ENCODE measurements at places on chromosomes 2 and 18.

- DNase-seq = no peak
Measured at GRCh38 chr2:99708231-99708630, 218.4 kb upstream of the REV1 start.

DNA sequence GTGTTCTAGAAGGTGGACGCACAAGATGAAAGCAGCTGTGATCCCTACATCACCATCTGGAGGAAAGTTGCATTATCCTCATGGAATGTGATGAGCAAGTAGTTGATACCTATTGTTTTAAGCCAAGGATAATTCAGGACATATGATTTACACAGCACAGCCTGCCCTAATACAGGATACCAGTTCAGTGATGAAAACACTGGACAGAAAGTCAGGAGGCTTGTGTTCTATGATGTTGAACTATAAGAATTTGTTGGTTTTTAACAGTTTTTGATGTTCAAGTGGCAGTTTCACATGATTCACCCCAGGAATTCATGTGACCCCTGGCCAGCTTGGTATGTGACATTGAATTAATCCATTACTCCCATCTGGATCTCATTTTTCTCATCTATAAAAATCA, 6.2 kb upstream of the CHST10 start:
- no peak for DNase-seq

- no peak for DNase-seq
Measured at GRCh38 chr2:130755256-130756052, at the start of gene AMER3. Gene AMER3, plus strand, starts transcription at chr2:130755540. Its CDS starts 6,533 bp downstream, at chr2:130762073.

DNA sequence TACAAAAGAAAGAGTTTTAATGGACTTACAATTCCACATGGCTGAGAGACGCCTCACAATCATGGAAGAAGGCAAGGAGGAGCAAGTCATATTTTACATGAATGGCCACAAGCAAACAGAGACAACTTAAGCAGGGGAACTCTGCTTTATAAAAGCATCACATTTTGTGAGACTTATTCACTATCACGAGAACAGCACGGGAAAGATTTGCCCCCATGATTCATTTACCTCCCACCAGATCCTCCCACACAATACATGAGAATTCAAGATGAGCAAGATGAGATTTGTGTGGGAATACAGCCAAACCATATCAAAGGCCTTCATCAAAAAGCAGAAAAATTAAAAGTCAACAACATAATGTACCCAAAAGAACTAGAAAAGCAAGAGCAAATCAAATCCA, 111.0 kb upstream of the RPRM start:
- no peak for DNase-seq

- DNase-seq = no peak
Measured at GRCh38 chr2:109437325-109438090, 176.3 kb downstream of the SEPTIN10 start.

DNA sequence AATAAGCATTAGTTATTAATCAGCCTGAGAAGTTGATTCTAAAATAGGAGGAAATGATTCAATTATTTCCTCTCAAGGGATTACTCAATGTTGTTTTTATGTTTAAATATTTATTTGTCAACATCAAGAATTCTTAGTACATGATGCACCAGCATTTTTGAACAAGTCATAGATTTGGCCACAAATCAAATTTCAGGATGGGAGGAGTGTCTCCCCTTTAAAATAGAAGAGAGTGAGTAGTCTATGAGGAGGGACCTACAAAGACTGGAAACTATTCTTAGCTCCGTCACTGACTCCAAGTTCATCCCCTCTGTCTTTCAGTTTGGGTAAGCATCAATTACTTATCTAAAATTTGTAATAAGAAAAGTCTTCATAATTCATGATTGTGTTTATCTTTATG, 18.6 kb upstream of the IL18R1 start:
- peak; percentile 74 for DNase-seq

DNA sequence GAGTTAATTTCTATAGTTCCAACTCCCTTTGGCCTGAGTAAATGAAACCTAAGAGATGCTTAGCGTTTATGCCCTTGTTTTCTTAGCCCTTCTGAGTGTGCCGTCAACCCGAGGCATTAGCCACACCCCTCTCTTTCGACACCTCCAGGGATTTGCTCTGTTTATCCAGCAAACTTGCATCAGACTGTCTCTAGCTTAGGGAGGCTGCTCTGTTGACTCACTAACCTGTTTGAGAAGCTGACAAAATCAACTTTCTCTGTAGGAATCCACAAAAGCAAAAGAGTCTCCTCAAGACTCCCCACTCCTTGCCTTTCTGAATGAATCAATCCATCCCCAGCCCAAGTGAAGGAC, 317.6 kb downstream of the TNS1 start:
- DNase-seq = peak; percentile 72

DNA sequence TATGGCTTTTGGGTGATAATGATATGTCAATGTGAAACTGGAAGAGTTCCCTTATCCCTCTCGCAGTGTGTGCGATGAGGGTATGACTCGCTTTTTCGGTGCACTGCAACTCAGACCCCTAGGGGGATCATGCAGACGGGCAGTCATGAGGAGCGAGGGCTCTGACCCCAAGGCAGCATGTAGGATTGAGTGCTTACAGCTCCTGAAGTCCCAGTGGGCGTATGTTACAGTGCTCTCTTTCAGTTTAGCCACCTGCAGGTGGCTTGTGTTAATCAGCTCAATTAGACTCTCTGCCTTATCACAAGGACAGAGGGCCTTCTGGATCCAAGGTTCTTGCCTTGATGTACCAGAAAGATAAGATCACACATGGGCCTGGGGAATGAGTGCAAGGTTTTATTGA, 1269.9 kb upstream of the GYPC start:
- no peak for DNase-seq

- peak; percentile 13 for DNase-seq
Measured at GRCh38 chr2:127857265-127857808, 618 bp downstream of the POLR2D start.

DNA sequence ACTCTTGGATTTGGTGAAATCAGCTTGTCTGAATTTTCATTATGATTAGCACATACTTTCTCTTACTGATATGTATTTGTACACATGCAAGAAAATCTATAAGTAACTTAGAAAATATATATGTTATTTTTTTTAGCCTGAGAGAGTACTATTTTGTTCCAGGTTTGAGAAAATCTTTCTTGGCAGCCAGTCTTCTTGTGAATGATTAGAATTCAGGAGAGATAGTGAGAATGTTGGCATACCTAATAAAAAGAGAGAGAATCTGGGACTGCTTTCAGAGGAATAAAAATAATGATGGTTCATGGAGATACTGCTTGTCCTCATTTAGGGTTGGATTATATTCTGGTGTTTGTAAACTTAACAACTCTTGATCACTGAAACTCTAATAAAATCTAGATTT, 44.4 kb upstream of the RIT2 start:
- no peak for DNase-seq

DNA sequence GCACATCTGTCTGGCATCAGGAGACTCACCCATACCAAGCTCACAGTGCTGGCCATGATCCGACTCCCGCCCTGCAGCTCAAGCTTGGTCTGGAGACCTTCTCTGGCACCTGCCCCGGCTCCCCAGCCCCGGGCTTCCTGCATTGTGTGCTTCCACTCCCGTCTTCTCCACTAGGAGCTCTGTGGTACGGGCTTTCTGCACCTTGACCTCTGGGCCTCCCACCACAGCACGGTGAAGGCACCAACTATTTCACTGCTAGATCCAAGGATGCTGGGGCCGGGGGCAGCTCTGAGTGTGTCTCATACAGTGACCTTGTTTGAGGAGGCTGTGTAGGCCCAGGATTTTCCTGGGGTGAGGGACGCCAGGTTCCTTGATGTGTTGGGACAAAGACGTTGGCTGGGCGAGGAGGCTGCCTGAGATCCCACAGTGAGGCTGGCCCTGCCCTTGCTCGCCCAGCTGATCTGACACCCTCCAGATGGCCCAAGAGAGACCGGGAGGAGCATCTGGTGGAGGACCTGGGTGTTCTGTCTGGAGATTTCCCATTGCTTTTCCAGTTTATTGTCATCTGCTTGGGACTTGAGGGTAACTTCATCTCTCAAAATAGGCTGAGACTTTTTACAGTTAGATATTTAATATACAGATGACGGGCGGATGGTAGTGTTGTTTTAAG, 64.0 kb downstream of the HPCAL1 start:
- DNase-seq = no peak

DNA sequence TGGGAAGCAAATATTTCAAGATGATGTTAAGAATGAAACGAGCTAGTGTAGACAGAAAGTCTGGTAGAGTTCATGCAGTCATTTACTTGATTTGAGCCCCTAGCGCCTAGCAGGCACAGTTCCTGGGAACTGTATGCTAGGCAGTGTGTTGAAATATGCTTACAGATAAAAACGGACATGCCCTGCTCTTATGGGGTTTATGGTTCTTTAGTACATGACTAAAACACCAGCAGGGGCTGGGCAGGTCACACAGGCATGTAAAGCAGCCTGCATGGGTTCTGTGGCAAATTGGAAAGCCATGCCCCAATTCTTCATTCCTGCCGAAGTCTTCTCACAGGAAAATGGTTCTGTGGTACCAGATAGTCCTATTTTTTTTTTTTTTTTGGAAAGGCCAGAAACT, 27.3 kb upstream of the MGAT5 start:
- DNase-seq = no peak

DNA sequence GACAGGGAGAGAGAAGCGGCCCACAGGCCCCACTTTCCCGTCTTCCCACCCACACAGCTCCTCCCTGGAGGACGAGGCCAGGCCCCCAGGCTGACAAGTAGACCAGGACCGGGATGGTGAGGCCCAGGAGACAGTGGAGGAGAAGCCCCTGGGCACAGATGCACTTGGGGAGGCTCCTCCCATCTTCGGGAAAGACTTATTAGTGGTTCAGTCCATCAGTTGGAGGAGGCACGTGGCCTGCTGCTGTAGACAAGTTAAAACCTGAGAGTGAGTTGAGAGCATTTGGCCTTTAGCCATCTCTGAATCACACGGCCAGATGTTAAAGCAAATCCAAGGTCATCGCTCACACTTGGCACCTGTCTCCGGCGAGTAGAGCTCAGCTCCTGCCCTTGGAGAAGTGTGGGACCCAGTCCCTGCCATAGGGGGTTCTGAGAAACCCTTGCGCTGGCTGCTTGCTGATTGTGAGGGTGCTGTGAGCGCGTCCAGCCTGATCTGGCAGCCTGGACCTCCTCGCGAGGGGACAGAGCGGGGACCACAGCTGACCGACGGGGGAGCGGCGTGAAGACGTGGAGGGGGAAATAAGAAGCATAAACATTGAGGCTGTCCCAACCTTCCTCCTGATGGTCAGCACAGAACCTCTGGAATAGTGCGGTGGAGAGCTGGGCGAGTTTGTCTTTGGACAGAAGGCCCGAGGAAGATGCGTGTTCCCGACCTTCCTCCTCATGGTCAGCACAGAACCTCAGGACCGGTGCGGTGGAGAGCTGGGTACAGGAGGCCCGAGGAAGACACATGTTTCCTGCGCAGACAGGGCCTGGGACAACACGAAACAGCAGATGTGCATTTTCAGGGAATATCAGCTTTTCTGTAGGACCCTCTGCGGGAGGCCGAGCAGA, 24.7 kb upstream of the ALLC start:
- DNase-seq = peak; percentile 35

- no peak for DNase-seq
Measured at GRCh38 chr2:197236159-197236558, 74.4 kb downstream of the ANKRD44 start.

DNA sequence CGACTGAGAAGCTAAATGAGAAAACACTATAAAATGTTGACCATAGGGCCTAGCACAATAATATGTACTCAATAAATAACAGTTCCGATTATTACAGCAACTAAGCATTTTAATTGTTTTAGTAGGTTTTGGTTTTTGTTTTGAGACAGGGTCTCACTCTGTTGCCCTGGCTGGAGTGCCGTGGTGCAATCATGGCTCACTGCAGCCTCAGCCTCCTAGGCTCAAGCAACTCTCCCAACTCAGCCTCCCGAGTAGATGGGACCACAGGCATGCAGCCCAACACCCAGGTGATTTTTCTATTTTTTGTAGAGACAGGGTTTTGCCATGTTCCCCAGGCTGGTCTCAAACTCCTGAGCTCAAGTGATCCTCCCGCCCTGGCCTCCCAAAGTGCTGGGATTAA, 54.1 kb downstream of the ESCO1 start:
- no peak for DNase-seq

DNA sequence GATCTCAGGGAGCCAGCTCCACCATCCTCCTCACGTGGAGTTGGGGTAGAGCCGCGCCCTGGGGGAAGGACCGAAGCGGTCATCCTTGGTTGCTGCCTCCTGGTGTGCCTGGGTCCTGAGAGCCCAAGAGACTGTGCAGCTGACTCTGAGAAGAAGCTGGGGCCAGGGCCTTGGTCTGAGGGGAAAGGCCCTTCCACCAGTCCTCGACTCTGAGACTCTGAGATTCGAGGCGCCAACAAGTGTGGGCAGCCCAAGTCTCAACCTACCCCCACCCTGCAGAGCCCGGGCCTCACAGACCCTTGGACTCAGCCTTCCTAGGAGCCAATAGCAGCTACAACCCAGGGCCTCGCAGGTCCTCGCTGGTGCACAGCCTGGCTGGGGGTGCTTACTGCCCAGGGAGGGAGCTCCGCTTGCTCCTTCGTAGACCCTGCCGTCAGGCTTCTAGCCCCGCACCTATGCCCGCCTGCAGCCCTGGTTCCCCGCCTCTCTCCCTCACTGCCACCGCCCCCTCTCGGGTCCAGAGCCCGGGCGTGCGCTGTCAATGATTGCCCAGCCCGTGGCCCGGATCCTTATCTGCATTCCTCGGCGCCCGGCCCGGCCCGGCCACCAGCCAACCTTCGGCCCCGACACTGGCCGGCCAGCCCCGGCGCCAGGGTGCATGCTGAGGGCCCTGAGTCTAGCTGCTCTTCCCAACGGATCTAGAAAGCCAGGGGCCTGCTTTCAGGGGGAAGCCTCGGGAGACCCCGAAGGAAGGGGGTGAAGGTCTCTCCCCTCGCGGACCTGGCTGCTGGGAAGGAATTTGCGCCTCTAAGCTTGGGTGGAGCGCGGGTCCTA, 2.0 kb downstream of the IHH start:
- DNase-seq = no peak

DNA sequence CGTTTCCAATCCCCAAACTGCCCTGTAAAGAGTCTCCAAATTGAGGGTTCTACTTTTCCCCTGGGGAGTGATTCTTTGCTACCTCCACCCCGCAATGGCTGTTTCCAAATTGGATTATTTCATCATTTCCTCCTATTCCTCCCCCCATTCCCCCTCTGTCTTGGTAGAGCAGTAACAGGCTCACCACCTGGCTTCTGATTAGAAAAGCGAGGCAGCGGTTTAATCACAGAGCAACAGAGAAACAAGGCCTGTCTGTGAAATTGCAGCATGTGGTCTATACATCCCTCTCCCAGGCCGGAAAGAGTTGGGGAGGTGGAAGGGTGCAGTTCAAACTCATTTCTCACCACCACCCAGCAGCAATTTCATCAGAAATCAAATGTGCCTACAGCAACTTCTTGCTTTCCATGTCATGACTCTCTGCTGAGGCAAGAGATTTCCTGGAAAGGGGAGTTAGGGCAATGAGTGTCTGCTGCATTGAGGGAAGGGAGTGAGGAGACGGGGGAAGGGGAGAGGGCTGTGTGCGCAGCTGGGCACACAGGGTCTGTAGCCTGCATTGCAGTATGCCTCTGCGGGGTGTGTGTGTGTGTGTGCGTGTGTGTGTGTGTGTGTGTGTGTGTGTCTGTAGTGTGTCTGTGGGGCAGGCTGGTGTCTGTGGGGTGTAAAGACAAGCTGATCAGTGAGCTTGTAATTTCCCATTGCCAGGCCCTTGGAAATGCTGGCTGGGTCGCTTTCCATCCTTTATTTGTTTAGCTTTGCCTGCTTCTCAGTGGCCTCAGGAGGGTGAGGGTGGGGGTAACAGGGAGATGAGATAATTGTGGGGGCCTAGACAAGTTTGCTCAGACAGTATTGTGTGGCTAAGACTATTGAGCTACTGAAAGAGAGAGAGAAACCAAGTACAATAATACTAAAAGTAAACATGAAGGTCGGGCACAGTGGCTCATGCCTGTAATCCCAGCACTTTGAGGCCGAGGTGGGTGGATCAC, 13.5 kb upstream of the IGFBP2 start:
- no peak for DNase-seq

All from HCEC 1CT (cell line).